Renal pelvis (tissue), 12 donors: ENCODE measurements at places on chromosomes 1 and 21. TPM values are rescaled to one million over a fixed set of nuclear protein-coding genes. Genes with fewer than 3 reads are reported as not detected.

- no peak for DNase-seq
Measured at GRCh38 chr1:240562111-240562590, 49.8 kb downstream of the GREM2 start.

DIO1 gene
- 7.1 TPM for polyA plus RNA-seq

- no peak for DNase-seq
Measured at GRCh38 chr1:112169517-112169916, 180.0 kb upstream of the KCND3 start.

LAD1 gene
- polyA plus RNA-seq = 30.0 TPM

GRCh38 chr21:16007943-16008342, 278.2 kb downstream of the USP25 start:
- no peak for DNase-seq

DNA sequence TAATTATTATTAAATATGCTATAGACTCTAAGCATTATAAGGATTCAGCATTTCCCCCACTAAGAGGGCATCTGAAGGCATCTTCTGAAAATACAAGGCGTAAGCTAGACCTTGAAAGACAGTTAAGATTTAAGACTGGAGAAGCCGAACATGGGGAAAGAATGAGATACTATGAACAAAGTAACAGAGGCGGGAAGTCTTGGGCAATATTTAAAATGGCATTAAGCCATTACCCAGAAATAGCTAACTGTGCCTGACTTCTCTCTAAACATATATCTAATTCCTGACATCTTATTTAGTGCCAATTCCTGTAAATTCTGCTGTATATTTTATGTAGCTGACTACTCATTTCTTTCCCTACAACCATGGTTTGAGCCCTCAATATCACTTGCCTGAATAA, 20.9 kb downstream of the DPH5 start:
- DNase-seq = no peak
